Activated CD4-positive, alpha-beta T cell treated with anti-CD3 and anti-CD28 coated beads for 4 hours (primary cell): ENCODE measurements at places on chromosomes 5 and 9.

GRCh38 chr9:137233143-137233980 lies 2.7 kb downstream of the SLC34A3 start:
- no peak for DNase-seq

- DNase-seq = no peak
These were observed 1495.6 kb upstream of the CDH6 start for GRCh38 chr5:29697785-29698414.

DNA sequence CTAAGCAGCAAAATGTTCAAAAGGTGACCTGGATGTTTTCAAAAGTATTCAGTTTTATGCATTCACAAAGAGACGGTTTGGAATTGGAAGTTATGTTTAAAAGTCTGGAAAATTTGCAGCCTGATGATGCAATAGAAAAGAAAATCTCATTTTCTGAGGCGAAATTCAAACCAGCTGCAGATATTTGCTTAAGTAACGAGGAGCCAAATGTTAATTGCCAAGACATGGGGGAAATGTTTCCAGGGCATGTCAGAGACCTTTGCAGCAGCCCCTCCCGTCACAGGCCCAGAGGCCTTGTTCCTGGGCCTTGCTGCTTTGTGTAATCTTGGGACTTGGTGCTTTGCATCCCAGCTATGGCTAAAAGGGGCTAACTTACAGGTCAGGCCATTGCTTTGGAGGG lies 228.2 kb downstream of the MAN2A1 start:
- DNase-seq = no peak

DNA sequence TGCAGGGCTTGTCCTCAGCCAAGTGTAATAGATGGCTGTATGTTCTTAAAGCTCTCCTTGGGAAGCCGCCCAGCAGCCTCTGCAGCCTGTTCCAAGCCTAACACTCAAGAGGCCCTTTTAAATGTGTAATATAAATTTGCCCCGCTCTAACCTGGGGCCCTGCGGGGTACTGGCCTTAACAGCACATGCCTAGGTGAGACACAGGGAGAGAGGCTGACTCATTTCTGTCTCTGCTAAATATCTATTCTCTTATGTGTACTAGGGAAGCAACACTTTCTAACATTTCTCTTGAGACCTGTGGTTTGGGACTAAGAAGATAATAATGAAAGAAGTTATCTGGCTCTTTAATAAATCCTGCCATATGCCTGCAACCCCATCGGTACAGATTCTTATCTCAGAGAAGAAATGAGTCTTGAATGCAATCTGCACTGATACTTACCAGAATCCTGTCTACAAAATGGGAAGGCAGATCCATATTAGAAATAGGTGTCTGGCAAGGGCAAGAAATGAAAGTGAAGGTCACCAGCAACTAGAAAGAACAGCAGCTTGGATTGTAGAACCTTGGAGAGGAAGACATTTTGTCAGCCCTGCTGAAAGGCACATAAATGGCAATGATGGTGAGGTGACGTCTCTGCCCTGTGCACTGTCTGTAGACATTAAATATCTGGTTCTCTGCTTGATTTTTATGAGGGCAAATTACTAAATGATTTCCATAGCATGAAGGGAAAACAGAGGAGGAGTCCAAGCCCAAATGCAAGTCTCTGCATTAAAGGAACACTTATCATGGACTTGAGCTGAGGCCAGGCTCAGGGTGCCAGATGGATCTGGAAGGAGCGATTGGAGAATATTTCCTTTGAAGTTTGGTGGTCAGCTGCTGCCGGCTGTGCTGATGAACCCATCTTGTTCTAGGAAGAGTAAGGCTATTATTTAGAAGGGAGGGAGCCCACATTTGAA lies 14.5 kb upstream of the TGFBI start:
- no peak for DNase-seq

DNA sequence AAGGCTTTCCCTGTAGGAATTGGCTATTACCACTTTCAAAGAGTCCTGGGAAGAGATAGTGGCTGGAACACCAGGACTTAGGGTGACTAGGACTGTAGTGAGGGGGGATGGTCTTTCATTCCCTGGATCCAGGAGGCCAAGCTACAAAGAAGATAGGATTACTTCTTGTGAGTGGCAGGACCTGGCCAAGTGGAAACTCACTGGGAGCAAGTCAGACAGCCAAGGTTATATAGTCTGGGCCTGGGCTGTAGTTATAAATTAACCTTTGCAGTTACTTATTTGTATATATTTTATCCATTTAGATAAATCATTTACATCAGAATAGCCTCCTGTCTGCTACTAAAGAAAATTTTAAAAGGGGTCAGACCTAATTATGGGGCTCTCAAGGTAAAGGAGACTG lies 124.3 kb downstream of the TLR4 start:
- DNase-seq = no peak

GRCh38 chr9:6870650-6871477 lies 113.1 kb downstream of the KDM4C start:
- no peak for DNase-seq

DNA sequence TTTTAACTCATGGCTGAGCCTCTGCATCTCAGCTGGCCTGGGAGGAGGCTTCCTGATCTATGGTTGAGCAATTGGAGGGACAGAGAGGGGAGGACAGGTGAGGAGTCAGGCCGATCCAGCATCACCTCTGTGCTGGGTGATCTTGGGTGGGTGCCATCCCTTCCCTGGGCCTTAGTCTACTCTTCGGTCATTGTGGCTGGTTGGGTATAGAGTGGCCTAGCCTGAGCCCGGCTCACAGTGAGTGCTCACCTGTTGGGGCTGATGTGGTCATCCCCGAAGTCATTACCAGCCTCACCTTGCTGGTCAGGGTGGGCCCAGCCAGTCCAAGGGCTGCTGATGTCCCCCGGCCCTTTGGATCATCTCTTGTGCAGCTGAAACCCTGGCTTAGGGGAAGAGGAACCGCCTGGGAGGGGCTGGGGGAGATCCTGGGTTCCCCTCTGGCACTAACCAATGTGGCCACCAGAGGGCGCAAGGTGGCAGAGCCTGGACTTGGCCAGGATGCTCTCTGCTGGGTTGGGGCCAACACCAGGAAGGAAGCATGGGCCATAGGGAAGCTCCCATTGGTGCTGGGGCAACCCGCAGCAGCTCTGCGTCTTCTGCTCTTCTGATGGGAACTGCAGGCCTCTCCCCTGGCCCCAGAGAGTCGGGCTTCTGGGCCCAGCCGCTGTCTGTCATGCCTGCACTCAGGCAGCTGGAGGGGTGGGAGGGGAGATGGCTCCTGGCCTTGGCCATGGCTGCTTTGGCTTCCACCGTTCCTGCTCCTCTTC lies 17.3 kb upstream of the ODF2 start:
- DNase-seq = peak; percentile 77

DNA sequence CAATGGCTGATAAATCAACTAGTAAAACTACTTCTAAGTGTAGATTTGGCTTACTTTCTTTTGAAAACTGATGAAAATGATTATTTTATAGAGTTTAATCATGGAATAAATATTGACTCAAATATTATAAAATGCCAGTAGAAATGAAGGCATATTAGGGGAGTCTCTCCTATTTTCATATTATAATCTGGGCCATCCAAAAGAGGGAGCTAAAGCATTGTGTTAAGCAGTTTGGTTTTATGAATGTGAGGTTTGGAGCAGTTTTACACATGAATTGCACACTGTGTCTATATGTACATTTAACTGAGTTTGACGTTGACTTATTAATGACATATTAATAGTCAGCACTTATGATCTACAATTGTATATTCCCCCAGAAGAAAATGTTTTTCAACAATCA lies 17.4 kb downstream of the CDH9 start:
- DNase-seq = no peak

GRCh38 chr9:16145196-16145950 lies 592.5 kb downstream of the CCDC171 start:
- no peak for DNase-seq

GRCh38 chr5:175657593-175658271 lies at the start of gene HRH2:
Gene HRH2 (plus strand): TSS chr5:175658071. CDS start chr5:175683234, 25,163 bp downstream.
- DNase-seq = peak; percentile 44

- no peak for DNase-seq
These were observed 3.0 kb downstream of the EQTN start for GRCh38 chr9:27293996-27294395.

GRCh38 chr9:92480291-92480771 lies 2.0 kb downstream of the ASPN start:
- no peak for DNase-seq

GRCh38 chr9:106074006-106074405 lies 379.7 kb downstream of the TMEM38B start:
- no peak for DNase-seq

- no peak for DNase-seq
These were observed 527.7 kb upstream of the WWC1 start for GRCh38 chr5:167763772-167764171.

DNA sequence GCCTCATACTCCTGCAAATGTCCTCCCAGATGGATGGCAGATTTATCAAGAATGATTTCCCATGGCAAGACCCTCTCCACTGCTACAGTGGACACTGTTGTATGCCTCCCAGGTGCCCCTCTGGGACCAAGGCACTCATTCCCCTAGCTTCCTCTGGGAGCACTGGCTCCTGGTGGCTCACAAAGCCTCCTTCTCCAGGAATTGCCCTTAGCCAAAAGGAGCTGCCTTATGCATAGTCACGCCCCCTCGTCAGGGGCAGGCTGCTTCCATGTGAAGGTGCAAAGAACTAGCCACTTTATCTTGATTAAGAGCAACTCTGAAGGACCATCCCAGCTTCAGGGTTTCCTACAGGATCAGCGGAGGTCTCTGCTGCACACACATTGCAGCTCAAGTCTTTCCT lies 358.1 kb downstream of the CDK5RAP2 start:
- no peak for DNase-seq

GRCh38 chr5:58403822-58404433 lies 56.0 kb downstream of the PLK2 start:
- no peak for DNase-seq

DNA sequence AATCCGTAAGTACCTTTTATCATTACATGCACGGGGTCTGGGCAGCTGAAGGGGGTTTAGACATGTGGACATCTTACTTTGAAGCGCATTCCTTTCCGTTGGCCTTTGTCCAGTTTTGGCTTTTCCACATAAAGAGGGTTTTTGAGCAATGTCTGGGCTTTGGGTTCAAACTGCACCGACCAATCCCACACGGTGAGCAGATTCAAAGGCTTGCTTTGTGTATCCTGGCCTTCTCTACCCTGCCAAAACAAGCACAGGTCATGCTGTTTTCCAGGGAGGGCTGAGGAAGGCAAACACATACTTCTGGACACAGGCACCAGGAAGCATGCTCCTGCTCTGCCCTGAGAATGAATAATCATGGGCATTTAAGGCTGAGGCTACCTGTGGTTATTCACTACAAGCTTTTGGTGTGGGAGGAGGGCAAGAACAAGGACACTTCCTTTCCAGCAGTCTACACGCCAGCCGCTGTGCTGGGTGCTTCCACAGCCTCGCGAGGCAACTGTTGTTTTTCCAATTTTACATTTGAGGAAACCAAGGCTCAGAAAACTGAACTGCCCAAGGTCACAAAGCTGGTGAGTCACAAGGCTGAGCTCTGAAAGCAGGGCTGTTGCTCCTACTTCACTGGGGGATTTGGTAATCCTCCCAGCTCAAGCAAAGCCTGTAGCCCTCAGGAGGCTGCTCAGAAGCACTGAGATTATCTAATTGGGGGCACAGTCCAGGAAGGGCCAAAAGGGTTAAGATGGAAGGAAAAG lies 59.8 kb upstream of the GOLPH3 start:
- no peak for DNase-seq

- no peak for DNase-seq
These were observed 51.7 kb downstream of the SHB start for GRCh38 chr9:38017149-38017884.

GRCh38 chr9:88319936-88320747 lies 68.1 kb upstream of the SPIN1 start:
- no peak for DNase-seq

GRCh38 chr9:70805949-70806348 lies 315.5 kb downstream of the TRPM3 start:
- DNase-seq = no peak

GRCh38 chr9:12920437-12920836 lies 145.6 kb downstream of the LURAP1L start:
- DNase-seq = no peak

DNA sequence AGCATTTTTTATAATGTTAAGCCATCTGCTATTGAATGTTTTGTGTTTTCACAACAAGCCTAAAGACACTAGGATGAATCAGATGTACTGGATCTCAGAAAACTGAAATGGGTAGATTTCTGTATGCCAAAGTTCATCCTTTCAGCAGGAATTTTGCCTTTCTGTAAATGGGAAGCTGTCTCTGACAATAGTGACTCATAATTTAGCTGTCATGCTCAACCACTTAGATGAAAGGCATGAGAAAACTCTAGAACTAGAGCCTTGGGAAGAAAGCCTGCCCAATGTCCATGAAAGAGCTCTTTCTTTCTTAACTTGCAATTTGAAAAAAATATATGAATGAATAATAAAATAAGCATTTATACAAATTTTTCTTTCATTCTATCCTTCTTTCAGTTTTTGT lies 616.0 kb upstream of the EDIL3 start:
- DNase-seq = no peak

GRCh38 chr9:114006931-114007691 lies 71.0 kb downstream of the AMBP start:
- DNase-seq = no peak

DNA sequence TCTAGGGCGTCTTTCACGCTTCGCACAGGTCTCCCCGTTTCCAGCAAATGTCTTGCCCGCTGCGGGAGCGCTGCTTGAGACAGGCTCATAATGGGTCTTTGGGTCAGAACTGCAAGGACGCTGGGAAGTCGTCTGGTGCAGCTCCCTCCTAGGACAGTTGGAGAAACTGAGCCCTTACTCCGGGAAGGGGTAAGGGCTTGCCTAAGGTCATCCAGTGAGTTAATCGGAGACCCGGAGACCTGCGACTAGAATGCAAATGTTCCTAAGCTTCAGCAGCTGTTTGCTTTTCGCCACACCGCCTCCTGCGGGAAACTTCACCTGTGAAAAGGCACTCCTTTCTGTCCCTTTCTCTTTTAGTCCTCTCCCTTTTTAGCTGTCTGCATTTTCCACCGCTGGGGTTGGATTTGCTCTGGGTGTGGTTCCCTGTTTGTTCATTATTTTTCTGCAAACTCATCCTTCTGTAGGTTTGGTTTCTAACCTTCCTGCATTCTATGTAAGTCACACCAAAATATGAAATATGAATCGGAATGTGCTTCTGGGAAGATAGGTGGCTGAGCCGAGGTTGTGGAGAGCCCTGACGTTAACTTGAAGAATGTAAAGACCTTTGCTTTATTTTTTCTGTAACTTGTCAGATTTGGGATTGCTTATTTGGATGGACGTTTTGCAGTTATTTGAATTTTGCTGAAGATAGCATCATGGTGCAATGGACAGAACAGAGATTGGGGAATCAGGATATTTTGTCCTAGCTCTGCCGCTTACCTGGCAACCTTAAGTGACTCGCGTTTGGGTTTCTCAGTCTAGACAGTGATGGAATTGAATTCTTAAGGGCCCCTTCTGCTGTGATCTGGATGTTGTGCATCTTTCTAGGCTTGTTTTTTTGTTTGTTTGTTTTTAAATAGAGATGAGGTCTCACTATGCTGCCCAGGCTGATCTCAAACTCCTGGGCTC lies 909 bp downstream of the SLC36A1 start:
- DNase-seq = peak; percentile 12

GRCh38 chr9:133735931-133736330 lies 2.2 kb downstream of the SARDH start:
- no peak for DNase-seq

- no peak for DNase-seq
These were observed 19.4 kb downstream of the PDCD1LG2 start for GRCh38 chr9:5529683-5530221.
